Activated CD4-positive, CD25-positive, alpha-beta regulatory T cell (primary cell): ENCODE measurements at places on chromosomes 6 and 20.

GRCh38 chr6:68633972-68634725, 933 bp upstream of the ADGRB3 start:
- DNase-seq, result no peak

DNA sequence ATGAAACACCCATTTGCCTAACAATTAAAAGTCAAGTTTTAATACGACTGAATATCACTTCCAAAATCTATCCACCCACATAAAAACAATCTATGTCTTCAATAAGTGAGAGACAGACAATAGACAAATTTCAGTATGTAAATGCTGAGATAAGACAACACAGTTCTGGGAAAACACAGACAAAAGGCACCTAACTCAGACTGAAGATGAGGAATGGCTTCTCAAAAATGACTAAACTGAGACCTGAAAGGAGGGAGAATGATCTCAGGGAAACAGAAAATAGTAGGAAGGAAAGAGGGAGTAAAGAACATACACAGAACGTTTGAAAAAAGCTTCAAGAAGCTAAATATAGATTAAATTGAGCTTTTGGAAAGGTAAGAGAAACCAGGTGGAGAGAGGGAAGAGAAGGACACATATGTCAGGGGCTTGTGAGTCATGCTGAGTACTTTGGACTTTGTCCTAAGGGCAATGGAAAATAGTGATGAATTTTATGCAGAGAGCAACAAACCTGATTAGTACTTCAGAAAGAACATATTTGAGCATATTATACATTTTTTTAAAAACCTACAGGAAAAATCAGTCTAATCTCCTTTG, 16.1 kb downstream of the LMBRD1 start:
- DNase-seq, result no peak

DNA sequence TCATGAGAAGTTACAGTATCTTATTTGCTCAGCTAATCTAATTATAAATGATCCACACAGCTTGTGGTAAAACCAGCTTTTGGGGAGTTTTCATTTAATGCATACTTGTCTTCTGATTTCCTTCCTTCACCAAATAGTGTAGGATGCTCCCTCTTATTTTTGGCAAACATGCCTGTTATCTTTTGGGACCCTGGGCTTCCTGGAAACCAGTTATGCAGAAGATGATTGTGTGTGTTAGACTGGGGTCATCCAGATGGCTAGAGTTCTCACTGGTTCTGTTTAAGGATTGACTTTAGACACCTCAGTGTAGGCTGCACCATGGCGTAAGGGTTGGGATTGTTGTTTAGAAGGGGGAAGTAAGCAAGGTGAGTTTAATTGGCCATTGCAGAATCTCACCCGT, 61.3 kb downstream of the PTPN1 start:
- DNase-seq, result no peak

DNA sequence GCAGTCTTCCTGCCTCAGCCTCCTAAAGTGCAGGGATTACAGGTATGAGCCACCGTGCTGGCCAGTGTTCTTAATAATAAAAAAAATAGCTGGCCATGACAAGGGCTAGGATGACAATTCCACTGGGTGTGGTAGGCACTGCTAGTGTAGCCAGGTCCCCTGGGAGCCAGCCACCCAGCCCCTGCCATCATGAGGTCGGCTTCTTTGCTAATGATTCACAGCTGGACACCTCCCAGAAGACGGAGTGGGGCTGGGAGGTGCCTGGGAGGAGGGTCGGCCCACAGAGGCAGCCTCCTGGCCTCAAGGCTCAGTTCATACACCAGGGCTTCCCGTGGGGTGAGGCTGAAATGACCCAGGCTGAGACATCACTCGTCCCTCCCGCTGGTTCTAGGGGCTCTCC, 230.4 kb downstream of the TAF4 start:
- no peak for DNase-seq

DNA sequence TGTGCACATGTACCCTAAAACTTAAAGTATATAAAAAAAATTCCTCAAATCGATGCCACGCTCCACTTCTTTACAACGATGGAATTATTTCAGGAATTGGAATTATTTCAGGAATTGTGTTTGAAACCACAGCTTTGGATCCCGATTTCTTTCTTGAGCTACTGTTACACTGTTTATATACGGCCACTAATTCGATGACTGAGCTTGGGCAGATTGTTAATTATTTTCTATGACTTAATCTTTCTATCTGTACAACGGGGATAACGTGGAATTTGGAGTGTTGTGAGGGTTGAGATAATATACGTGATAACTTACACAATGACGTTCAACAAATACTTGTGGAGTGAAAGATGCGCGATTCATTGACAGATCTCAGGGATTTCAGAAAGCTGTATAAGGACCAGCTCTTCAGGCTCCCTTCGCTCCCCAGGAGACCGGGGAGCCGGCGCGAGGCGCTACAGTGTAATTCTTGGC, 171.3 kb downstream of the SLC16A10 start:
- DNase-seq, result no peak

GRCh38 chr6:155693573-155694418, 238.2 kb upstream of the NOX3 start:
- no peak for DNase-seq

DNA sequence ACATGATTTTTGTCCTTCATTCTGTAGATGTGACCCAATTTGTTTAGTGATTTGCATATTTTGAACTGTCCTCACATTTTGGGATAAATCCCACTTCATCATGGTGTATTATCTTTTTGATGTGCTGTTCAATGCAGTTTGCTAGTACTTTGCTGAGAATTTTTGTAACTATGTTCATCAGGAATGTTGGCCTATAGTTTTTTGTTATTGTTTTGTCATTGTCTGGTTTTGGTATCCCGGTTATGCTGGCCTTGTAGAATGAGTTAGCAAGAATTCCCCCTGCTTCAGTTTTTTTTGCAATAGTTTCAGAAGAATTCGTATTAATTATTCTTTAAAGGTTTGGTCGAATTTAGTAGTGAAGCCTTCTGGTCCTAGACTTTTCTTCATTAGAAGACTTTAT, 11.9 kb downstream of the KIF25 start:
- DNase-seq, result no peak

DNA sequence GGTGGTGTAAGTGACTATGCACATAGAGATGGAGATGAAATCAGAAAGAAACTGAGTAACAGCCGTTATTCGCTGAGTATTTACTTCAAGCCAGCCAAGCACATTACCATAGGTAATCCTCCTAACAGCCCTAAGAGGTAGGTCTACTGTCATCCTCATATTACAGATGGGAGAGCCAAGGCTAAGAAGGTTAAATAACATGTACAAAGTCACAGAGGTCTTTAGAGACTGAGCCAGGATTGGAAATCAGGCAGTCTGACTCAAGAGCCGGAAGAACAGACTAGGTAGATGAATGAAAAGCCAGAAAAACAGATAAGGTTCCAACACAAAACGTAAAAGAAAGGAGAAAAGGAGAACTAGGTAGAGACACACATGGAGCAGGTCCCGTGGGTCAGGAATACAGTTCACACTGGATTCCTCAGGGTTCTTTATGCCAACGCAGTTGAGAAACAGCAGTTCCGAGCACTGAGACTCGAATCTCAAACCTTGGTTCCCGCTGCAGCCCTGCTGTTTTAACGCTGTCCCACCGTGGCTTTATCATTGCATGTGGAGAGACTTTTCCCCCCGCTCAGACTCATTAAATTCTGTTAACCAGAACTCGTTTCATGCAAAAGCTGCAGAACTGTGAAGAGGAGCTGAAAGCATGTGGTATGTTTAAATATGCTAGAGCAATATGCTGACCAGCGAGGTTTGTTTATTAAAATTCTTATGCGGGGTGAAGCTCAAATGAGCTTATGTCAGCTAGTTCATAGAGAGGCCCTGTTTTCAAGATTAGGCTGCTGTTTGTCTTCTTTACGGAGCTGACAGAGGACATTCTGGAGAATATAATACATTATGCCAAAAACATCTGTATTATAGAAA, 537.9 kb downstream of the CD83 start:
- no peak for DNase-seq

GRCh38 chr6:148967011-148967520, 220.2 kb downstream of the UST start:
- no peak for DNase-seq

DNA sequence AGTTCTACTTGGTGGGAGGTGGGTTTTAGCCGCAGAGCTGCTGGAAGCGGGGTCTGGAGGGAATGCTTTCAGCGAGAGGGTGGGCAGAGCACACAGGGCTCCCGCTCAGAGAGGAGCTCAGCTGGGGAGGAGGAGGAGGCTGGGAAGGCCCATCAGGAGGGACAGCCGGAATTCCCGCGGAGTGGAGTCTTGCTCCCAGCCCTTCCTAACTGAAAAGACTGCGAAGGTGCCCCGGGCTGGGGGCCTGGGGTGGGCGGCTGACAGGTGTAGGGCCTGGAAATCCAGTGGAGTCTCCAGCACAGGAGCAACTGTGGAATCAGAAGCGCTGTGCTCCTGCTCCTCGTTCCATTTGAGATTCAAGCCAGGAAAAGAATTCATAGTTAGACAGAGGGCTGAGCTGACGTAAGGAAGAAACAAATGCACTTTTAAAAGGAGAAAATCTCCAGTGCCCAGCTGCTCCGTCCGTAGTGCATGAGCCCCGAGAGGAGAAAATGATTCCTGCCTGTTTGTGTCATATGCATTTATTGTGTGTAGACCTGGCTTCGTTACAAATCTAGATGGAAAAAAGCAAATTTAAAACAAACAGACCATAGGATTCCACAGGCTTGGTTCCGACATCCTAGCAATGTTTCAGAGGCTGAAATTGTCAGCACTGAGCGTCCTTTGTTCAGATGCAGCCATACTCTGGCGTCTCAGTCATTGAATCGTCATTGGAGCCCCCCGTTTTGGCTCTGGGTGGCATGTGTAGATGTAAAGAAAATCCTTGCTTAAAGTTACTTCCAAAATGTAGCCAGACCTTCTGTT, 197.7 kb downstream of the SMOC2 start:
- DNase-seq, result no peak

DNA sequence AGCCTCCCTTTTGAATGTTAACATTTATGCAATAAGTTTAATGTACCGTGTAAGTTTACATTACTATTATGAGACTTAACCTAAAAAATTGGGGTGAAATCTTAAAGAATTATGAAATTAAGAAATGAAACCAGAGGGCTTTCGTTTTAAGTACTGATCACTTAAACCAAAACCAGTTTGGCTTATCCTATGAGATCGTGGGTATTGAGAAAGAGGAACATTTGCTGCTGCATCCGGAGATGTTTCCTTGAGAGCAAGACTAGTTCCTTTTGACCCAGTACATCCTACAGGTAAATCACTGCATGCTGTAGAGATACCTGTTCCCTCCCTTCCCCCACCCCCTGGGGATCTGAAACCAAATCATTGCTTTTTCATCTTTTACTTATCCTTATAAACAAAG, 201.3 kb downstream of the ESR1 start:
- no peak for DNase-seq

DNA sequence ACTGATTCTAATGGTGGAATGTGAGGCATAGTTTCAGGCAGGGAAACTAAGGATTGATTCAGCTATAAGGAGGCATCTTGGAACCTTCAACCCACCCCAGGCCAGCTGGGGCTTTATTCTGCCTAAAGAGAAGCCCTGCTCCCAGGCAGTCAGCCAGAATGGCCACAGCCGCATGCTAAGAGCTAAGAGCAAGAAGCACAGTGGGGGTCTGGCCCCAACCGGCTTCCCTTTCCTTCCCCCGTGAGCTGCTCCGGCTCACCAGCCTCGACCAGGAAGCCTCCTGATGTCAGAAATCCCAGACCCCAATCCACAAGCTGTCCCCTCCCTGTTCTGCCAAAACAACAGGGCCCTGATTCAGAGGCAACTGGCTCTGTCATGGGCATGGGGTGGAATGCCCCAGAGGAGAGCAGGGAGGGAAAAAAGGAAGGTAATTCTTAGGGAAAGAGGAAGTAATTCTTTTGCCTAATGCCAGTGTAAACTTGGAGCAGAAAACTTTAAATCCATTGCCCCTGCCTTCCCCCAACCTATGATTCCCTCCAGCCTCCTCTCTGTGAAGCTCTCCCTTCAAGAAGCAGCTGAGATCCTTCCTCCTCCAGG, 6.9 kb downstream of the GRM4 start:
- DNase-seq, result no peak

GRCh38 chr6:126143761-126144251, 157.5 kb downstream of the TRMT11 start:
- DNase-seq, result no peak

GRCh38 chr20:8777911-8778310, 291.0 kb upstream of the PLCB4 start:
- no peak for DNase-seq

GRCh38 chr6:90984066-90984465, 397.2 kb upstream of the MAP3K7 start:
- DNase-seq, result no peak

DNA sequence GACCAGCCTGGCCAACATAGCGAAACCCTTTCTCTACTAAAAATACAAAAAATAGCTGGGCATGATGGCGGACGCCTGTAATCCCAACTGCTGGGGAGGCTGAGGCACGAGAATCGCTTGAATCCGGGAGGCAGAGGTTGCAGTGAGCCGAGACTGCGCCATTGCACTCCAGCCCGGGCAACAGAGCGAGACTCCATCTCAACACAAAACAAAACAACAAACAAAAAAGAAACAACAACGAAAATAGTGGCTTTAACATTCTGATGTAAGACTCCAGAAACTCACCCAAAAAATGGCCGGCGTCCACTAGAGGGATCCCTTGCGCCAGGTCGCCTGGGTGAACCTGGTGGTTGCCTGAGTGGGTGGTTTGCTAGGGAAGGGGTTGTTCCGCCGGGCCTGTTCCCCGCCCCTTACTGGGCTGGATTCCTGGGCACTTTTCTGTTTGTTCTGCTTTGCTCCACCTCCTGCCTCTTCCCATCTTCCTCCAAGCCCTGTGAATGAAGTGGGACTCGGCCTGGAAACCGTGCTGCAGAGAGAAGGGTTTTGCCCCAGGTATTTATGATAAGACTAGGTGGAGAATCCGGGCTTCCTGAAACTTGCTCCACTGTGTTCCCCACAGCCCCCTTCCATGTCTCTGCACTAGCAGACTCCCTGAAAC, 1.5 kb downstream of the PABPC1L start:
- peak; percentile 12 for DNase-seq

DNA sequence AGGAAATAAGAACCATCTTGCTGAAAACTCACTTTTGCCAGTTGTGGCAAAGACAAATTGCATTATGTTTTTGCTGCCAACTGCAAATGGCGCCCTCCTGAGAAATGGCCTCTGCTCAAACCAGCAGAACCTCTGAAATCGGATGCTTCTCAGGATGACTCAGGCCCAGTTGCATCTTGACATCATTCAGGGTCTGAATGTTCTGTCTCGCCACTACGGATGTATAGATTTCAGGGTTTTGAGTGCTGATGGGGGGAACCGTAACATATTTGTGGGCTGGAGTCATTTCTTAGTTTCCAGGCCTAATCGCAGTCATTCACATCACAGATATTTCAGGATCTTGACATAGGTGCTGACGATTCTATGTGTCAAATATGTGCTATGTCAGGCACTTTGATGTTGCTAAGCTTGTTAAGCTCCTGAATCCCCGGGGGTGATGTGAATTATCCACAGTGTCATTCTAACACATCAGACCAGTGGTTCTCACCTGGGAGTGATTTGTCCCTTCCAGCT, 207.1 kb downstream of the NFATC2 start:
- no peak for DNase-seq

DNA sequence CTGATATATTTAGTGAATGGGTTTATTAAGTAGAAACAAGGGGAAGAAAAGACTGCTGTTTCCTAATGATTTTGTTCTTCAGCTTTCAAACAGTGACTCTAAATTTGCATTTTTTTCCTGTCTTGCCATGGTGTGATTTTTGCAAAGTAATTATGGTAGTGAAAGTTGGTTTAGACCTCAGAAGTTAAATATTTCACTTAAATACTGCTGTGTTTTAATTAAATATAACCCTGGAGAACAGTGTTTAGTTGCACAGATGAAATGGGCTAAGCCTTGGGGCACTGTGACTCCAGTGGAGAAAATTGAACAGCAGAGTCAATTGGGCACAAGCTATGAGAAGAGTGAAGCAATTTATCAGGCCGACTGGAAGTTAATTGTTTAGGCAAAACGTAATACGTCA, 111.1 kb upstream of the MCHR2 start:
- DNase-seq, result no peak
